ENCODE measurements at places on chromosomes 5 and 9.

DNA sequence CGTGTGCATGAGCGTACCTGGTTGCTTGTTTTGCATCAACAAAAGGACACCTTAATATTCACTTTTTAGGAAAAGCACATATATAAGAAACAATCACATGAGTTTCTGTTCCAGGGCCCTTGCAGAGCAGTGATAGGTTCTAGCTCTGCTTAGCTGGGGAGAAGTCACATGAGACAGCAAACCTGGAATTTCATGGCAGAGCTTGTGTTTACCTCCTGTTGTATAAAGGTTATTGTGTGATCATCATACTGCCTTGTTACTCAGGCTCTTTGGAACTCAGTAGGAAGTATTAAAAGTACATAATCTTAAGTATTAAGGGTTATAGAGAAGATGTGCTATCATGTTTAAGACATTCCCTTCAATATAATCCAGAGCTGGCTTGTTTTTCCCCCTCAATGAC lies 18.0 kb upstream of the VLDLR start:
- DNase-seq: no peak

- peak; percentile 13 for DNase-seq
These were observed 2.0 kb downstream of the CLK4 start for GRCh38 chr5:178624631-178625546.

GRCh38 chr9:135907006-135907430 lies 328 bp downstream of the CAMSAP1 start:
- DNase-seq: peak; percentile 38

GRCh38 chr5:1919750-1920149 lies 37.0 kb upstream of the IRX4 start:
- DNase-seq: no peak

- DNase-seq: no peak
These were observed 4.3 kb upstream of the HAPLN1 start for GRCh38 chr5:83724935-83725334.

DNA sequence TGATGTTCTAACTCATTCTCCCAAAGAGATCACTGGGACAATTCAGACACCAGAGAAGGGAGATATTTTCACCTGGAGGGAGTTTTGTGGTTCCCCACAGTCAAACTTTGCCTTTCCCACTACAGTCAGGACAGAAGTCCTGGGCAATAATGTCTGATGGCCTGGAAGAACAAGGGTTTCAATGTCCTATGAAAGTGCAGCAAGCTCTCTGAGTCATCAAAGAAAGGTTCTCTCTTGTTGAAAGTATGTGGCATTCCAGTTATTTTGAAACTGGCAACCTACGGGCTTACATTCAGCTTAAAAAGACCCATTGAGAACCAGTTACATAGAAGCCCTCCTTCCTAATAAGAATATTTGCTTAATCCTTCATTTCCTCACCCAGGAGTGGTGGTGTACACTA lies 103.9 kb downstream of the INSYN2B start:
- no peak for DNase-seq

GRCh38 chr5:92860061-92860460 lies 721.0 kb downstream of the NR2F1-AS1 start:
- DNase-seq: no peak

- no peak for DNase-seq
These were observed 88.6 kb downstream of the AGTPBP1 start for GRCh38 chr9:85653153-85653552.

GRCh38 chr9:34982361-34982760 lies 7.2 kb upstream of the DNAJB5 start:
- DNase-seq: no peak

DNA sequence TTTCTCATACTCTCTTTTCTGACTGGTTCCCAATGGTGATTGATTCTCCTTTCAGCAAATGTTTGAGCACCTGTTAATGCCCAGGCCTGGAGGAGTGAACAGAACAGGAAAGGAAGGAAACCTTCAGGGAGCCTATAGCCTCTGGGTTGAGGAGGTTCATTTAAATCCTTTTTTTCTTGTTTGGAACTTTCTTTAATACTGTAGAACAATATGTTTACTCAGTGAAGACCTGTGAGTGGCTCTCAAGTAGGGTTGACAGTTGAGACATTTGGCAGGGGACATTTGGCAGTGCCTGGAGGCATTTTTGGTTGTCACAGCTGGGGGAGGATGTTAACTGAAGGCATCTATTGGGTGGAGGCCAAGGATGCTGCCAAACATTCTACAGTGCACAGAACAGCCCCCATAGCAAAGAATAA lies 6.1 kb upstream of the FAM120AOS start:
- no peak for DNase-seq

DNA sequence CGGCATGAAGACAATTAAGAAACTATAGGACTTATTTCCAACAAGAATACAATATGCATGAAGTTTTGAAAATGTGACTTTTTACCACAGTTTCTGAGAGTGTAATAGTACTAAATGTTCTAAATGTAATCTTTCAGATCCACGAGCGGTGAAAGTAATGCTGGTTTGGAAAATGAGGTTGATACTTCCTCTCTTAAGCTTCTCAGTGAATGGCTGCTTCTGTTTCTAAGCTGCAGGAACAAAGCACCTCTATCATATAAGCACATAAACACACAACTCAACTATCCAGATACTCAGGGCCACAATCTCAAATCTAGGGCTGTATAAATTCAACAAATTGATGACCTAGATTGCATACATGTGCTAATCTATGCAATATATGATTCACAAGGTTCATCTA lies 78.3 kb downstream of the LIFR start:
- no peak for DNase-seq

DNA sequence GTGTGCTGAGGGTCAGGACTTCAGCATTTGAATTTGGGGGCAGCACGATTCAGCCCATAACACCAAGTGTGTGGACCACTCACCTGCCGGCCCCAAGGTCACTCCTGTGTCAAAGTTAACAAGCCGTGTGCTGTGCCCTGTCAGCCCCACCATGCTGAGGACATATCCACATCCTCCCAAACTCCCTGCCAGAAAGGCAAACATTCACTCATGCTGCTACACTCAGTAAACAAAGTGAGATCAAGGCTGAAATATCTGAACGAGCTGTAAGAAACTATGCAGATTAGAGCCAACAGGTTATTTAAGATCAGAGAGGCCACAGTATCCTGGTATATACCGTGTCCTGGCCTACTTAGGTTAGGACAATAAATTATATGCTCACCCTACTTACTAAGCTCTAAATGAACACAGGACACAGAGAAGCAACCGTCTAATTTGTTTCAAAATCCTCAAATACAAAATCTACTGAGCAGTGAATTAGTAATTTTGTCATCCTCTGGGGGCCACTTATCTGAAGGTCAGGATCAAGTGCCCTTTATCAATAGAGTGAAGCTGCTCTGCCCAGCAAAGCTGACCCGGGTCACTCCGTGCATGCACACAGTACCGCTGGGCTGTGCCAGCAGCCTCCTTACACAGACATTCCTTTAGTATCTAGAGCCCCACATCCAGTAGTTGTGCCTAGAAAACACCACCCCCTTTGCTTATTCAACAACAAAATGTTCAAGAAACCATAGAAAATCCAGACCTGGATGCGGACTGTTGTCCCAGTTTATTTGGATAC lies 28.2 kb downstream of the RETREG1 start:
- DNase-seq: no peak

DNA sequence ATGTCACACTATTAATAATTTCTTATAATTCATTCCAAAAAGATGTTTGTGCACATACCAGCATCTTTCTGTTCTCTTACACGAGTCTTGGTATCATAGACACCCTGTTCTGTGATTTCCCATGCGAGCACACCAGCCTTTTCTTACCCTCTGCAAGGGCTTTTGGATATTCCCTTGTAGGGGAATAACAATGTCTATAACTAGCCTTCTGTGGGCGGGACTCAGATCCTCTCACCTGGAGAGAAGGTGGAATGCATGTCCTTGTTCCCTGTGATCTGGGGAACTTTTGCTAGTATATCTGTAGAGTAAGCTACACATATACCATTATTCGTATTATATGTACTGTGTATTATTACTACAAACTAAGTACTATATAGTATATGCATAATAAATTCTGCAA lies 44.8 kb downstream of the EHMT1 start:
- no peak for DNase-seq

- DNase-seq: no peak
These were observed 155.4 kb upstream of the COL5A1 start for GRCh38 chr9:134486143-134486591.

GRCh38 chr5:139571966-139572365 lies 10.8 kb downstream of the UBE2D2 start:
- DNase-seq: no peak

- no peak for DNase-seq
These were observed 171.1 kb downstream of the FSTL4 start for GRCh38 chr5:133441166-133441815.

- no peak for DNase-seq
These were observed 354.9 kb upstream of the ISL1 start for GRCh38 chr5:51028394-51028793.

- no peak for DNase-seq
These were observed 121.6 kb downstream of the OXCT1 start for GRCh38 chr5:41748631-41749030.

DNA sequence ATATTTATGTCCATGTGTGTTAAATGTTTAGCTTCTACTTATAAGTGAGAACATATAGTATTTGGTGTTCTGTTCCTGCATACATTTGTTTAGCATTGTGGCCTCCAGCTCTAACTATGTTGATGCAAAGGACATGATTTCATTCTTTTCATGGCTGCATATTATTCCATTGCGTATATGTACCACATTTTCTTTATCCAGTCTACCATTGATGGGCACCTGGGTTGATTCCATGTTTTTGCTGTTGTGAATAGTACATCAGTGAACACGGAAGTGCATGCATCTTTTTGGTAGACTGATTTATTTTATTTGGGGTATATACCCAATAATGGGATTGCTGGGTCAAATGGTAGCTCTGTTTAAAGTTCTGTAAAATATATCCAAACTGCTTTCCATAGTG lies 359.0 kb downstream of the SLCO4C1 start:
- DNase-seq: no peak

DNA sequence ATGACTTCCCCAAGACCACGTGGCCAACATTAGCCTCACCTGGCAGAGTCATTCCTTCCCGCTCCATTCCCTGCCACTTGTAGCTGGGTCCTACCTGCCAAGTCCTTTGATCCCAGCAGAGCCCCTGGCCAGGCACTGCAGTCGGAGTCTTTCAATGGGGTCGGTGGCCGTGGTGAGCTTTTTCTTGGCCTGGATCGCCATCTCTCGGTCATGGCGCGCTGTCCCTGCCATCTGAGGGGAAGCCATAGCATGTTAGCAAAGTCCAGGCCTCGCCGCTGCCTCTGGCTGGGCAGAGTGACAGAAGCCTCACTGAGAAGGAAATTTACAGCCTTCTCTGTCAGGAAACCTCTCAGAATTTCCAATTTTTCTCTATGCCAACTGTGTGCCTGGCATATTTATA lies 17.5 kb downstream of the CAPSL start:
- no peak for DNase-seq

- no peak for DNase-seq
These were observed 25.8 kb upstream of the IFNA14 start for GRCh38 chr9:21265421-21266189.

DNA sequence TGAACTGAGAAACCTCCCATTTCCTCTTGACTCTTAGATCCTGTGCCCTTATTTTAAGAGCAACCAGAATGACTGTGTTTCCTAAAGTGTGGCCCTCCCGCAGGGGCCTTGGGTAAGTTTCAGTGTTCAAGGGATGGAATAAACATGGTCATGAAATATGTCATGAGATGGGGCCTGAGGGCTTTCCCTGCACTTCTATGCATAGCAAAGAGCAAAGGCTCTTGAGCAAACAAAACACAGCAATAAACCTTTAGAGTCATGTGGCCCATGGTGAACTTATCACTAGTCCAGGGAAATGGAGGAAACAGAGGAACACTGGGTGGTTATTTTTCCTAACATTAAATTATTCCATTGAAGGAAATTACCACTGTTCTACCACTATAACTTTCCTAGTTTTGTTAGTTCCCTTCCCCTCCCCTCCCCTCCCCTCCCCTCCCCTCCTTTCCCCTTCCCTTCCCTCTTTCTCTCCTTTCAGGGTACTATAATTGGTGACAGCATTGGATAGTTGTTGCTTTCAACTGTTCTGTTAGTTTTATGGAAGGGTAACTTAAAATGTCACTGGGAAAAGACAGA lies 72.4 kb downstream of the CTSL start:
- no peak for DNase-seq

GRCh38 chr5:145780982-145781381 lies 54.2 kb downstream of the PRELID2 start:
- no peak for DNase-seq

DNA sequence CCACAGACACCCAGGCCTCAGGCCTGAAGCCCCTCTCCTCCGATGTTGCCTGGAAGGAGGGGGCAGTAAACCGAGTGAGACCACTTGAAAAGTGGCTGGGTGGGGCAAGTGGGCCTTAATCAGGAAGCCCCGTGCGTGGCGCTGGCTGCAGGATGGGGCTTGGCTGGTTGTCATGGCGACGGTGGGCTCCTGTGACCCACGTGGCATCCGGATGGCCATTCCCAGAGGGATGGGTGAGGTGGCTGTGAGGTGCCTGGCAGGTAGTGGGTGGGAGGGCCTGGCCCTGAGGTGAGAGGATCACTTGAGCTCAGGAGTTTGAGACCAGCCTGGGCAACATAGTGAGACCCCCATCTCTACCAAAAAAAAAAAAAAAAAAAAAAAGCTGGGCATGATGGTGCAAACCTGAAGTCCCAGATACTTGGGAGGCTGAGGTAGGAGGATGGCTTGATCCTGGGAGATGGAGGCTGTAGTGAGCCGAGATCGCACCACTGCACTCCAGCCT lies 5.2 kb downstream of the GPSM1 start:
- no peak for DNase-seq

DNA sequence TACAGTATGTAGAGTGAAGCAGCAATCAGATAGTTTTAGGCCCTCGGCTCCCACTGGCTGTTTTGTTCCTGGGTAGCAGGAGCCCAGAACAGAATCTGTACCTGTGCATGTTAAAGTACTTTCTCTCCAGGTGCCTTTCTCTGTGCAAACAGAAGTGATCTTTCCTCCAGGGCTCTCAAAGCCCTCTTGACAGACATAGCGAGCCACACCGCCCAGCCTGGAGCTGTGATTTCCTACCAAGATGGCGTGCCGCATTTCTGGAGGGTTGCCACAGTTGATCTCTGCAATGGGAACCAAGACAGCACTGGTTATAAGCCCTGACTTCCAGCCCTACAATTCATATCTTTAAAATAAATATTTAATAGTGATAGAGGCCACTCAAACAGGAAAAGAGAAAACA lies 50.9 kb downstream of the SUSD1 start:
- DNase-seq: no peak

GRCh38 chr9:133124123-133124906 lies 3.3 kb upstream of the RALGDS start:
- DNase-seq: no peak

Measured in ACHN (cell line).